Panc1 (cell line): ENCODE measurements at places on chromosomes 4 and X. TPM values are rescaled to one million over a fixed set of nuclear protein-coding genes. Genes with fewer than 3 reads are reported as not detected.

- no peak overlapping the region for H3K4me3 ChIP-seq
- no peak overlapping the region for H3K27ac ChIP-seq
- H3K4me1 ChIP-seq: no peaks in the 10 kb centered on the region
- H3K36me3 ChIP-seq: no peaks in the 10 kb centered on the region
- no peak for DNase-seq
Observed at GRCh38 chr4:127047930-127048329, 584.8 kb upstream of the INTU start.

- H3K4me1 ChIP-seq: 0 out of 2 replicates have a peak, but pooled peaks cover 2% of the 10 kb centered on the region
- no peak for DNase-seq
- no peak overlapping the region for H3K27ac ChIP-seq
- H3K4me3 ChIP-seq: no peak overlapping the region
- no peaks in the 10 kb centered on the region for H3K36me3 ChIP-seq
- no peaks in the 10 kb centered on the region for H3K27me3 ChIP-seq
Observed at GRCh38 chr4:133147286-133147821, 1.7 kb upstream of the PCDH10 start.

GRCh38 chr4:534101-534575 is 35.1 kb downstream of the PIGG start:
- no peaks in the 10 kb centered on the region; the same call in 1 of the 2 replicates for H3K36me3 ChIP-seq
- H3K4me1 ChIP-seq: no peaks in the 10 kb centered on the region
- no peaks in the 10 kb centered on the region for H3K27me3 ChIP-seq
- no peak overlapping the region for H3K4me3 ChIP-seq
- no peak overlapping the region for H3K27ac ChIP-seq

- no peaks in the 10 kb centered on the region for H3K4me1 ChIP-seq
- no peak overlapping the region for H3K4me3 ChIP-seq
- H3K27ac ChIP-seq: no peak overlapping the region
- DNase-seq: no peak
- no peaks in the 10 kb centered on the region for H3K36me3 ChIP-seq
Observed at GRCh38 chr4:121242188-121242750, 78.1 kb upstream of the TNIP3 start.

- DNase-seq: peak; percentile 24
- no peaks in the 10 kb centered on the region for H3K36me3 ChIP-seq
- no peak overlapping the region for H3K4me3 ChIP-seq
Observed at GRCh38 chrX:104351173-104351769, 96.5 kb upstream of the ESX1 start.

DNA sequence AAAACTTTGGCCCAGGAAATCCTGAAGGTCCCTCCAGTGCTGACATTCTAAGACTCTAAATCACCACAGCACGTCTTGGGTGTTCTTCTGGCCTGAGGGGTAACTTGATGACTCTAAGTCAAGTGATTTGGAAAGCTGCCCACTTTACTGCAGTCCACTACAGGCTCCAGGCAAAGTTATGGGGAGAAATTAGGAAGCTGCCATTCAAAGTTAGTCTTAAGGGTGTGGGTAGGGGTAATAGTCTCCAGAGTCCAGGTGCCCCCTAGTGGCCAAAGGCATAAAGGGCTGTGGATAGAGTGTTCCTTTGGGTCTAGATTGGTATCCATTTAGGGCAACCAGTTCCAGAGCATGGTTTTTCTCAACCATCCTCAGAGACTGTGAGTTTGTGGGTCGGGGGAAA is 38.7 kb upstream of the SLC16A2 start:
- no peak overlapping the region for H3K4me3 ChIP-seq
- DNase-seq: peak; percentile 52
- peaks cover 9% of the 10 kb centered on the region for H3K4me1 ChIP-seq
- no peaks in the 10 kb centered on the region for H3K36me3 ChIP-seq
- H3K27me3 ChIP-seq: no peaks in the 10 kb centered on the region
- peak overlapping the region; percentile 48; the same call in 1 of the 2 replicates for H3K27ac ChIP-seq

GRCh38 chr4:58274553-58274952 is 1164.4 kb upstream of the IGFBP7 start:
- no peaks in the 10 kb centered on the region for H3K4me1 ChIP-seq
- H3K4me3 ChIP-seq: no peak overlapping the region
- no peaks in the 10 kb centered on the region for H3K27me3 ChIP-seq
- no peak overlapping the region for H3K27ac ChIP-seq
- no peak for DNase-seq
- no peaks in the 10 kb centered on the region for H3K36me3 ChIP-seq

Gene CXCL8
- 0.82 TPM for total RNA-seq

Gene RHOXF1
- 0.41 TPM for total RNA-seq
